Muscle of back (tissue), 13 donors: ENCODE measurements at places on chromosomes 4 and X.

DNA sequence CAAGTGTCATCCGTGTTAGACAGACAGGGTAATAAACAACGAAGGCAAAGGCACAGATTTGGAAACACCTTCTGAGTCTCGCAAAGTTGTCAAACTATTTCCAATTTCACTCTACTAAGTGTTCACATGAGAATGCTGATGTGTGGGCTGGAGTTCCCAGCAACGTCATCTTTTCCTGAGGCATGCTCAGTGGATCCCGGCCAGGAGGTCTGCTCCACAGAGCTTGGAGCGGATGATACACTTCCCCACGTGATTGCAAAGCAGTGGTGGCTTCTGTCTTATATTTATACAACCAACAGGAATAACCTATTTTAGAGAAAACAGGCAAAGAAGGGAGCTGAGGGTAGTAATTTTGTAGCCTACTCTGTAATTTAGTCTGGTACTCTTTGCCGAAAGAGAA lies 40.1 kb upstream of the PDK3 start:
- peak; percentile 73 for DNase-seq

- DNase-seq = no peak
Observed at GRCh38 chr4:65311120-65311519, 359.2 kb downstream of the EPHA5 start.

DNA sequence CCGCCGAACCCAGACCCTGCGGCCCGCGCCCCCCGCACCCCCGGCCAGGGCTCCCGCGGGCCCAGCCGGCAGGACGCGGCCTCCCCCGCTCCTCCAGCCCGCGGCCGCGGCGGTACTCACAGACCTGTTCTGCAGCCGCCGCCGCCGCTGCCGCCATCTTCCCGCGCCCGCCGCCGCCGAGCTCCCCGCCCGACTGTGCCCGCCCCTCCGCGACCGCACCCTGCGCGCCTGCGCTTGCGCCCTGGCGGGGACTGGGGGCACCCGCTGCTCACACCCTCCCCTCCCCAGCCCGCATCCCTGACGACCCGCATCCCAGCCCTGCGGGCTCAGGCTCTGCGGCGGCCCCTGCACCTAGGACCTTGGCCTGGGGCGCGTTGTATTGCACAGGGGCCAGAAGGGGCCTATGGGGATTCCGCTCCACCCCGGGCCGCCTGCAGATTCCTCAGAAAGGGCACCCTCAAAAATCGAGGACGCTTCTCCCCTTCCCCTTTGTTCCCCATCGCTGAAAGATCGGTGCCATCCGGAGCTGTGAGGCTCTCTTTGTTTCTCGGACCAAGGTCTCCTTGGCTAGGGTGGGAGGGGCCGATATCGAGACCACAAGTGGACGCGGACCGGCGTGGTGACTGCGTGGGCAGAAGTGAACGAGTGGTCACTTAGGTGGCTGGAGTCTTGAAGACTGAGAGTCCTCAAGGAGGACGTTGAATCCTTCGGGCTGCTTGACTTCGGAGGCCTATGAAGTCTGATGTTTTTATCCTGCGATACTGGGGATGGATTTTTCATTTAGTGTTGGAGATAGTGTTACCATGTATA lies at the start of gene SGCB:
TSS of gene SGCB (minus strand) at position 197 of the 810 bp plus-strand sequence. CDS start at position 157, 40 bp downstream.
- DNase-seq = peak; percentile 69

DNA sequence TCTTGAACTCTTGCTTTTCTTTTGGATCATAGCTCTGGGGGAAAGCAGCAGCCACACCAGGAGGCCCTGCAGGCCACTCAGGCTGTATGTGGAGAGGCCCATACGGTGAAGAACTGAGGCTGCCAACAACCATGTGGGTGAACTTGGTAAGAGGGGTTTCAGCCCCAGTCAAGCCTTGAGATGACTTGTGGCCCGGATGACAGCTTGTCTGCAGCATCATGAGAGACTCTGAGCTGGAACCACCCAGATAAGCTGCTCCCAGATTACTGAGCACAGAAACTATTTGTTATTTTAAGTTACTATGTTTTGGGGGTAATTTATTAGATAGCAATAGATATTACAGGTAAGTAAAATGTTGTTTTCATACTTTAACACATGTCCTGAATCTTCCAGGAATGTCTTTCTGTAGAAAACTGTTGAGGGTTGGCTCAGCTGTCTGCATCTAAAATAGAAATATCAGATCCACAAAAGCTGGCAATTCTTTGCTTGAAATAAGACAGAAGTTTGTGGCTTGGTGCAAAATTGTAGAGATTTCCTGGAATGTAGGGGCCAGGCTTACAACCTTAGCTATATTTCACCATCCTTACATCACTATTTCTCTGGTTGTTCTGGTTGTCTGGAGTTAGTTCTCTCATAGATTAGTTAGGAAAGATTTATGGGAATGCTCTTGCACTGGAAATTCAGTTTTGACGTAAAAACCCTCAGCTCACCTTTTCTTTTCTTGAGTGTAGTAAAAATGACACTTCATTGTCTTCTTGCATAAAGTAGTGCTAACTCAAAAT lies 272.1 kb downstream of the RAPGEF2 start:
- no peak for DNase-seq

DNA sequence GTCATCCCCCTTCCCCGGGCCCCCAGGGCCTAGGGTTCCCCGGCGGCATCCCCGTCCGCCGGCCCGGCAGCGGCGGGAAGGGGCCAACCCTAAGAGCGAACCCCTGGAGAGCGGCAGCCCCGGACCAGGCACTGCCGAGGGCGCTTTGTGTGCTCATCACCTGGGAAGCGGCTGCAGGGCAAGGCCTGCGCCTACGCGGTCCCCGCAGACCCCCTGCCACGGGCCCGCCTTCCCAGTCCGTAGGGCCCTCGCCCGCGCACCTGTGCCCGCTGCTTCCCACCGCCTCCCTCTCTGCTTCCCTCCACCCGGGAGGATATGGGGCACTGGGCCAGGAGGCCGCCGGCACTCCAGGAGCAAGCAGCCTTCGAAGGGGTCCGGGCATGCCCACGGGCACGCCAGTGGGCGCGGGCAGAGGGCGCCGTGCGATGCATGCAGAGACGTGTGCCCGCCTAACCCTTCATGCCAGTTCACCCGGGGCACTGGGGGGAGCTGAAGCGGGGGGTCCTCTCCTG lies 2.6 kb downstream of the FLNA start:
- no peak for DNase-seq

DNA sequence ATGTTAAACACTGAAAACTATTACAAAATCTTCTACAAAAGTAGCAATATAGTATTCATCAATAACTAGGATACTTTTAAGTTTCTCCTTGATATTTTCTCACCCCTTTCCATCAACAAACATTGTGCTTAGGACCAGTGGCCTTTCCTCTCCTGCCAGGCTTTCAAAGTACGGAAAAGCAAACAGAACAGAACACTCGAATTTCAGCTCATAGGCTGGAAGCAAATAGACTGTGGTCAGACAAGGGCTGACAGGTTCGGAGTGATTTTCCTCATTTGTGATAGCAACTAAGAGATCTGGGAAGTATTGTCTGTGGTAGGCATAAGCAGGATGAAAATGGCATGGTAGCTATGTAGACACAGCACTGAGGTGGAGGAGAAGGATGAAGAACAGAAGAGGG lies 68.6 kb upstream of the SORBS2 start:
- no peak for DNase-seq

GRCh38 chr4:83757121-83757621 lies 221.3 kb downstream of the GPAT3 start:
- no peak for DNase-seq
